8988T (cell line): ENCODE measurements at places on chromosomes 16 and 17.

DNA sequence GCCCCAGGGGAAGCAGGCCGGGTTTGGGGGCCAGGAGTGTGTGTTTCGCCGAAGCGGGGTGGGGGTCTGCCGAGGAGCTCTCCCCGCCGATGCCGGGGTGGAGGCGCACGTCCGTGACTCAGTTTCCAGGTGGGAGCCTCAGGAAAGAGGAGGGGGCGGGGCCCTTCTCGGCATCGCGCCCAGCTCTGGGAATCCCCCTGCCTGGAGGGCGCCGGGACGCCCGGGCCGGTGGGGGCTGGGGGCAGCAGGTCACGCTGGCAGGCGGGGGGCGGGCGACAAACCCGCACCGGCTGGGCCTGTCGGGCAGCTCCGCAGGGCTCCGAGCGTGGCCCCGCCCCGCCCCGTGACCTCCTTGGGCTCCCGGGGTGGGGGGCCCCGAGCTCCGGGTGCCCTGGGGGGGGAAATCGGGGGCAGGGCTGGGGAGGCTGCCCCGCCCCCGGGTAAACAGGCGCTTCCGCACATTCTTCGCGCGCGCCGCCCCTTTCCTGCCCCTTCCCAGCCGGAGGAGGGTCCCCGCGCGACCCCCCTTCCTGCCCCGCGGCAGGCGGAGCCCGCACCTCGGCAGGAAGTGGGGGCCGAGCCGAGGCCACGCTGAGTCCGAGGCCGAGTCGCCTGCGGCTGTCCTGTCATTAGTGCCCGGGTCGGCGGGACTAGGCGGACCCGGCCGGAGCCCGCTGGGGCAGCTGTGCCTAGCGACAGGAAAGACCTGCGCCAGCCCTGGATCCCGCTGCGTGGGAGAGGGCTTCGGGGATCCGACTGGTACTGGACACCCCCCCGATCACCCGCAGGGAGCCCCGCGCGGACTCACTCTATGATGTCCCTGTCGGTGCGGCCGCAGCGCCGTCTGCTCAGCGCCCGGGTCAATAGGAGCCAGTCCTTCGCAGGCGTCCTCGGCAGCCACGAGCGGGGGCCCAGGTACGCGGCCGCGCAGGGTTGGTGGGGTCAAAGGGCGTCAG is 9.3 kb downstream of the RIPOR1 start:
- peak; percentile 79 for DNase-seq

DNA sequence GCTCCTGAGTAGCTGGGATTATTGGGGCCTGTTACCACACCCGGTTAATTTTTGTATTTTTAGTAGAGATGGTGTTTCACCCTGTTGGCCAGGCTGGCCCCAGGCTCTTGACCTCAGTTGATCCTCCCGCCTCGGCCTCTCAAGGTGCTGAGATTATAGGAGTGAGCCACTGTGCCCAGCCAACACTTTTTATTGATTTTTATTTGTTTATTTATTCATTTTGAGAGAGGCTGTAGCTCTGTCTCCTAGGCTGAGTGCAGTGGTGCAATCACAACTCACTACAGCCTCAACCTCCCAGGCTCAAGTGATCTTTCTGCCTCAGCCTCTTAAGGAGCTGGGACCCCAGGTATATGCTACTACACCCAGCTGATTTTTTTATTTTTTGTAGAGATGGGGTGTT is 54.7 kb downstream of the TNRC6A start:
- DNase-seq = no peak

DNA sequence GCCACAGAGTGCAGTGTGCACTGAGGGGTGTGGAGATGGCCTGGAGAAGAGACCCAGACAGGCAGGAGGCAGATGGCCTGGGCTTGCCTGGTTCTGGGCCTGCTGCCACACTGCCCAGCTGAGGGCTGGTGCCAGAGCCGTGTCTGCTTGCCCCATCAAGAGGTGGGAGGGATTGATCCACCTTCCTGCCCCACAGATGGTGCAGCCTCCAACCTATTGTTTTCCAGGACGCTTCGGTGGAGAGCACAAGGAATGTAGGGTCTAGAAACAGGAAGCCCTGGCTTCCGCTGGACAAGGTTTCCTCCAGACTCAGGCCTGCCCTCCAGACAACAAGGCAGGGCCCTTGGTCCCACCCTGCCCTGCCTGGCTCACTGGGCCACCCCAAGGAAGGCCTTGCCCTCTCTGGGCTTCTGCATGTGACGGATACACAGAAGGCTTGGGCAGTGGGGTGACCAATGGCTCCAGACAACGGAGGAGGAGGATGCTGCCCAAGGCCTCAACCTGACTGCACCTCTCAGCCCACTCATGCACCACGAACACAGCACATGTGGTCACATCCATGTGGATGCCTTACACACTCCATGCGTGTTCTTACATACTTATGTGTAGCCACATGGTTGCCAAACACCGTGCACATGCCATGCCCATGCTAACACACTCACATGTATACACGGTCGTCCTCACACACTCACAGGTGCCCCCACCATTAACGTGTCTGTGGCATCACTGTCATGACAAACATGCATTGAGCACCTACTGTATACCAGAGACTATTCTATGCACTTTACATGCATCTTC is 6.5 kb upstream of the CDH5 start:
- DNase-seq = no peak

GRCh38 chr16:55340445-55340844 is 16.4 kb downstream of the IRX6 start:
- DNase-seq = no peak

DNA sequence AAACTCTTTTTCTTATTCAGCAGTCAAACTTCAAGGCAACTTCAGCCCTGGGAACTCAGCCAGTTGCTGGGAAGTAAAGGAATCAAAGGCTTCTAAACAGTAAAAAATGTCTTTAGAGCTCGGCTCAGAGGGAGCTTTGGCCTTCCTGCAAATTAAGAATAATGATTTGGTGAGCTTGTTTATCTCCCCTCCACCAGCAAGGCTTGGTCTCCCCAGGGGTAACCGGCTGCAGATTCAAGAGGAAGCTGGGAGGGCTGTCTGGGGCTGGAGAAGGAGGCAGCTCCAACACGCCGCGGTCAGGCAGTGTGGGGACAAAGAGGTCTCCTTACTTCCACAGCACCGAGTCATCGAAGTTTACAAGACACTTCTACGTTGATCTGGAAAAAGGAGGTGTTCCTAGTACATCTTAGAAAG is 17.7 kb upstream of the DOC2B start:
- no peak for DNase-seq

DNA sequence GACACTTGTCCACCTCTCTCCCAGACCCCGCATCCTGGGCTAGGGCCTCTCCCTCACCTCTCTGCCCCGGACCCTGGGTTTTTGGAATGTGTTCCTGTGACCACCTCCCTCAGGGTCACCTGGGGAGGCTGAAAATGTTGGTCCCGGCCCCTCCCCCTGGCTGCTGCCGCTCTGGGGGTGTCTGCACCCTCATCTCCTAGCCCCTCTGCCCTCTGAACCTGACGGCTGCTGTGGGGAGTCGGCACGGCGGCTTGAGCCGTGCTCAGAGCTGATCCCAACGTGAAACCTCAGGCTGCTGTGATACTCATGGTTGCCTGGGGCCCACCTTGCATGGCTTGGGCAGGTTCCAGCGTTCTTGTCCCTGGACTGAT is 42.8 kb downstream of the ADCY7 start:
- no peak for DNase-seq

DNA sequence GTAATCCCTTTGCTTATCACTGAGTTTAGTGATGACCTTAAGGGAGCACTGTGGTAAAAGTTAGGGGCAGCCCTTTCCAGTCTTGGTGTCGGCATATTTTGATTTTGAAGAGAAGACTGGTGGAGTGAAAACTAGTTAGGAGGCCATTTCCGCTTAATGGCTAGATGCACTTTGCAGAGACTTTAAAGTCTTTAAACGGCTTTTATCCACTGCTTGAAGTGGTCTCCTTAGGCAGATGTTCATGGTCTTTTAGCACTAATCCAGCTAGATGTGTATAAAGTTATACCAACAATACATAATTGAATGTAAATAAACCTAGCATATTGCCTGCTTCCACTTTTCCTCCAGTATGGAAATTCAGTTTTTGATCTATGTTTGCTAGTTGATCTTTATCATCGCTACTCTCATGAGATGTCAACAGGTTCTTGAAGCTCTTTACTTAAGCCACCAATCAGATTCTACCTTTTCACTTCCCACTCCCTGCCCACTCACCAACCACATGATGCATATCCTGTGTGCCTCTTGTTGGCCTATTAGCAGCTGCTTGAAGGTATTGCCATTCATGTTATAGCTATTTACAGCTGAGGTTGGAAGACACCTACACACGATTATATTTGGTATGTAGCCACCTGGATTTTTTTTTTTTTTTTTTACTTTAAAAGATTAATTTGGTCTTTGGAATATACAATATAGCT is 132.0 kb downstream of the NLK start:
- no peak for DNase-seq

DNA sequence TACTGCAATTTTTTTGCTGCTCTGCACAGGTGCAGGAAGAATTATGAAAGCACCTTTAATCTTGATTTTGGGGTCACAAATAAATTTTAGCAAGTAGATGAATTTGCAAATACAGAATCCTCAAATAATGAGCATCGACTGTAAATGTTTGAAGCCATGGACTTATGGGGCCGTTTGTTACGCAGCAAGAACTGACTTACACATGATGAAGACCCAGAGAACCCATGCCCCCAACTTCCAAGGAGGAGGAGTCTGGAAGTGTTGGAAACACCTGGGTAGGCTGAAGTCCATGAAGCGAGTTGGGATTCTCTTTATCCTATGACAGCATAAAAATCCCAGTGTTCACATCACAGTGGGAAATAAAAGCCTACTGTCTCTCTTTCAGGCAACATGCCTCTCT is 176.6 kb downstream of the RBFOX3 start:
- no peak for DNase-seq

GRCh38 chr17:31696184-31696602 is 162.9 kb downstream of the COPRS start:
- no peak for DNase-seq

GRCh38 chr17:76947771-76948170 is 79.6 kb downstream of the MGAT5B start:
- DNase-seq = no peak
